ENCODE measurements at places on chromosomes 6 and 20.

DNA sequence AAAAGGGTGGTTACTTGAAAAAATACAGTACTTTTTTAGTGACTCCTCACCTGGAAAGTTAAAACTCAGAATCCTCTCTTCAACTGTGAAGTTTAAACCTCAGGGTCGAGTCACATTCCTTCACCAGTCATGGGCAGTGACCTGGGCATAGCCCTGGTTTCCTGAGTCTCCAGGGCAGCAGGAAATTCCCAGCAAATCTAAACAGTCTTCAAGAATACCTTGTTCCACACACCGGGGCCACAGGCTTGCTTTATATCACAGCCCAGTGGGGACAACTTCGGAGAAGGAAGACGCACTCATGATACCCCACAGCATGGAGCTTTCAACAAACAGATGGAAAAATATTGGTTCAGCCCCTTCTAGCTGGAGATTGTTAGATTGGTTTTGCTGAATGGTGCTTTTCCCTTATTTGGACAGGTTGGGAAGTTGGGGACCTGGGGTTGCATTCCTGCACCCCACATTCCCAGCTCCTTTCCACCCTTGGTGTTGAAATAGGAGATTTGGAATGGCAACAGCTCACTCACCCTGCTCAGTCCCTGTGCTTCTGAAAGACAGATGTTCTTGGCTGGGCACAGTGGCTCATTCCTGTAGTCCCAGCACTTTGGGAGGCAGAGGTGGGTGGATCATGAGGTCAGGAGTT, 113.0 kb upstream of the TMEM170B start:
- no peak for DNase-seq

DNA sequence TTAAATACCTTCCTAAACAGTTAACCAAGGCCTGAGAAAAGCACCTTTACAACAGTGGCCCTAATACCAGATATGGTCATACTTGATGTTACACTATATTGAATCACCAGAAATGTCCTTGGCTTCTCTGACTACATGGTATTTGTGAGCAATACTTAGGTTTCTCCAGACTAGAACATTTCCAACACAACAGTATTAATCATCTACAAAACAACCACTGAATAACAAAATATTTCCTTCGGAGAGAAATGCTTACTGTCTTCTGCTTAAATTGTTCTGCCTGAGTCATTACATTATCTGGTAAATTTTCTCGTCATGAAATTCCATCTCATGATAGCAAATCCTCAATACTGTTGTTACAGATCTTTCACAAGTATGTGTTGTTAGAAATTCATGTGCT, 252.9 kb upstream of the RUNX2 start:
- no peak for DNase-seq

GRCh38 chr6:157763129-157763903, 59.7 kb upstream of the SNX9 start:
- DNase-seq = no peak

- no peak for DNase-seq
Observed at GRCh38 chr6:46116289-46116688, 13.5 kb upstream of the ENPP4 start.

DNA sequence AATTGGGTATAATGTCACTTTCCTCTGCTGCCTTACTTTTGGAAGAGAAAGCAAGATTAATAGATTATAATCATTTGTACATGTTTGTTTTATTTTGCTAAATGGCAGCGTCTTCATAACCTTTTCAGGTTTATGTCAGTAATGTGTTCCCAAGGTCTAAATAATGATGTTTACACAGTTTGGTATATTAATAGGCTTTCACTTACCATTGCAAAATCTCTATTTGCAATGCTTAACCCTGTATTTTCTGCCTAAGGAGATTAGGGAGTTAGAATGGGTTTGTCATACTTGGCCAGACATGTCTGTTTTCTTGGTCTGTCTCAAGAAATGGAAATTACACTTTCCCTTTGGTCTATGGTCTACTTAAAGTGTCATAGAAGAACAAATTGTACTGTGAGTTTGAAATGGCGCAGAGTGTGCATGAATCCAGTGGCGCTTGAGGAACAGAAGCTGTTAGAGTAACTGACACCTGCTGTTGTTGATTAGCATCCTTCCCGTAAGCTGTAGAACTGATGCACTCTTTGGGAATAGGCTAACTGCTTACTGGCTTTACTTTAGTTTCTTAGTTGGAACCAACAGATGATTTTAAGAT, 261.1 kb downstream of the SAMD5 start:
- no peak for DNase-seq

- DNase-seq = no peak
Observed at GRCh38 chr6:159646116-159646515, 46.9 kb downstream of the SOD2 start.

Measured in activated T-cell treated with anti-CD3 and anti-CD28 coated beads for 48 hours (primary cell).